ENCODE measurements at places on chromosomes 6 and 20.

GRCh38 chr20:9482180-9482579 lies 32.2 kb upstream of the LAMP5 start:
- DNase-seq: no peak

DNA sequence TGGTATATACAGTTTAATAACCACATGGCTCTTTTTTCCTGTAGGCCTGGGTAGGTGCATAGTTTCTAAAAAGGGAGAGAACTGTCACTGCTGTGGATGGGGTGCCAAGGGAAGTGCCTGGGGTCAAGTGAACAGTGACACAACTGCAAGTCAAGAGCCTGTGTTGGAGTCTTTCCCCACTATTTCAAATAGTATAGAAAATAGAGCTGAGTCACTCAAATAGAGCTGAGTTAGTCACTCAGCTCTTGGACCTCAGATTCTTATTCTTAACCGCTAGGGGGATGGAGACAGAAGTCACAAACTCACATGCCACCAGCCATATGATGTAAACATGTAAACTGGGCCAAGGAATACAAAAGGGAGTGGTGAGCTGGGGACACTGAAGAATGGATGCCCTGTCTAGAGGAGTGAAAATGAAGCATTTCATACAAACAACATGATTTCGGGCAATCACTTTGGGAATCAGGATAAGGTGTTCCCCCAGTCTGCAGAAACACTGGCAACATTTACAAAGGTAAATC lies 2.1 kb downstream of the NQO2 start:
- DNase-seq: no peak

- DNase-seq: no peak
These were observed 93.1 kb downstream of the HFE start for GRCh38 chr6:26180346-26180745.

DNA sequence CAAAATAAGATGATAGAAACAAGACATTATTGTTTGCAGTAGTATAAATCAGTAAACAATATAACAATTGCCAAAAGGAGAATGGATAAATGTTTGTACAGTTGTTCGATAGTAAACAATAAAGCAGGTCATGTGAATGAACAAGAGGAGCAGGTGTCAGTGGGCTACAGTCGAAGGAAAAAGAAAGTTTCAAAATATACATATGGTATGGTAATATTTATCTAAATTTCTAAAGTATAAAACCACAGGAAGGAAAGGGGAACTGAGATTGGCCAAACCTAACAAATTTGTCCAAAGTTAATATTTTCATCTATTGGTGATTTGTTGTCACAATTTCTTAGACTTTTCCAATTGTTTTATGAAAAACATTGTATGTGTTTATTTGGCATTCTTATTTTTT lies 110.9 kb downstream of the SH3BGRL2 start:
- no peak for DNase-seq

DNA sequence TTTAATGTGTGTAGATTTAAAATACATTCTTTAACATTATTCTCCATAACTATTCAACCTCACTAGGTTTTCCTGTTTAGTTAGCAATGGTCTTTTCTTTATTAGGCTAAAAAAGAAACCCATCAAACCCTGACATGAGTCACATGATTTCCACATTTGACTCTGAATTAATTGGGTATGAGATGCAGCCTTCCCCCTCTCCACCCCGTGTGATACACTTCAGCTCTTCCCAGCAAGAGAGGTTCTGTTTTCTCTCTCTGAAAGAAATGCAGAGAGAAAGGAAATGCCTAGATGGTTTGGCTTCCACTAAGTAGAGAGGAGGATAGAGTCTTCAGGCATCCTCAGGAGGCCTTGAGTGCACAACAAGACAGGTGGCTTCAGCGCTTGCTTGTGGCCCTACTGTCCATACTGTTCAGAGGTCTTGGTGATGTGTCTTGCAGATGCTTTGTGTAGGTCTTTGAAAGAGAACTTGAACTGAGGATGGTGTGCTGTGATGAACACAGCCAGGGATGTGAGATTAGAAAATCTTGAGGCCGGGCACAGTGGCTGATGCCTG lies 17.3 kb downstream of the FARS2 start:
- DNase-seq: no peak

DNA sequence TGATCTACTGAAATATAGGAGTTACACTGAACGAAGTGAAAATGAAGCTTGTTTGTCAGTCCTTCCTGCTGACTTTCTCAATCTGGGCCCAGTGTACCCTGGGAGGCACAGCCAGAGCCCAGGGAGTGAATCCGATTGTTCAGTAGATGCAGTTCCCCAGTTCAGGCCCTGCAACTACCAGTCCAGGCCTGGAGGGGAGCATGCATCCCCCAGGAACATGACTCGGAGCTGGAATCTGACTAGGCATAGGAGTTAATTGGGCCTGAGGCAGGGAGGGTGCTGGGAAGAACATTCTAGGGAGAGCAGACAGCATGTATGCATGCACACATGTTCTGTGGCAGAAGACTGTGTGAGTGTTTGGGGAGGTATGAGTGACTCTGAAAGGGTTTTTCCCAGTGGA lies 42.1 kb downstream of the PHACTR3 start:
- DNase-seq: no peak

GRCh38 chr6:140855520-140855919 lies 1277.2 kb upstream of the GJE1 start:
- no peak for DNase-seq

GRCh38 chr6:167037762-167038161 lies 38.6 kb downstream of the CEP43 start:
- no peak for DNase-seq

GRCh38 chr6:125310994-125311649 lies 9.4 kb upstream of the HDDC2 start:
- no peak for DNase-seq

DNA sequence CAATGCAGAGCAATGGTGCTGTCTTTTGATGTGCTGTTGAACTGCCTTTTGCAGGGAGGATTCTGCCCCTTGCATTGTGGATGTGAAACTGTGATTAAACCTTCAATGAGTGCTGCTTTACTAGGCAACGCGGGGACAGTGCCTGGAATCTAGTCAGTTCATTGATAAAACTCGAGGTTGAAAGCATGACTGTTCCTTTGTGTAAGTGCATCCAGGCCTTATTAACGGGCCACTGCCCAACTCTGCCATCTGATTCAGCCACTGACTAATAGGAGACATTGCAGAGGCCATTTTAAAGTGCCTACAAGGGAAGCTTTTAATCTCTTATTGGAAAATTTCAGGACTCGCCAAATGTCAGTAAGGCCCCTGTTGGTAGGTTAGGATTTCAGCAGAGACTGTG lies 49.3 kb downstream of the SLC35F1 start:
- DNase-seq: no peak

GRCh38 chr6:5080574-5080973 lies 4.6 kb upstream of the PPP1R3G start:
- no peak for DNase-seq

DNA sequence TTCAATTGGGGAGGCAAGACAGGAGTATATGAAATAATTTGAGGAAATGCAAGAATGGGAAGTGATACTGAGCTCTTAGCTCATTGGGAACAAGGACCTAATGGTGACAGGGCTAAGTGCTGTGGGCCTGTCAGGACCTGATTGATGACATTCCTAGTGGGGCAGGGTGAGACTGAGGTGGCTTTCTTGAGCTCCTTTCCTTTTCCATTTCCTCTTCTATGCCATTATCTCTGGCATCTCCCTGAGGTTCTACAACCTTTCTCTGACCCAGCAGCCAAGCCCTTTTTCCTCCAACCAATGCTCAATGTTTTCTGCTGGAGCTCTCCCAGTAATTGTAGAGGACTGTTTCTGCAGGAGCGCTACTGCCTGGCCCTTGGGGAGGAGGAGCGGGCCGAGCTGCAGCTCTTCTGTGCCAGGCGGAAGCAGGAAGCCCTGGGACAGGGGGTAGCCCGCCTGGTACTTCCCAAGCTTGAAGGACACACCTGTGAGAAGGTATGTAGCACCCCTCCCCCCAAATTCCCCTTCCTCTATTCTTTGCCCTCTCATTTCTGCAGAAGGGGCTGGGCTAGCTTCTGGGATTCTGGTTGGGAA lies 2.8 kb upstream of the TOMM6 start:
- DNase-seq: no peak

- no peak for DNase-seq
These were observed 301.8 kb downstream of the BTBD9 start for GRCh38 chr6:38337819-38338465.

- DNase-seq: no peak
These were observed 11.9 kb downstream of the PSMB9 start for GRCh38 chr6:32865724-32866443.

- no peak for DNase-seq
These were observed 831.0 kb downstream of the TFAP2A start for GRCh38 chr6:9583753-9584352.

DNA sequence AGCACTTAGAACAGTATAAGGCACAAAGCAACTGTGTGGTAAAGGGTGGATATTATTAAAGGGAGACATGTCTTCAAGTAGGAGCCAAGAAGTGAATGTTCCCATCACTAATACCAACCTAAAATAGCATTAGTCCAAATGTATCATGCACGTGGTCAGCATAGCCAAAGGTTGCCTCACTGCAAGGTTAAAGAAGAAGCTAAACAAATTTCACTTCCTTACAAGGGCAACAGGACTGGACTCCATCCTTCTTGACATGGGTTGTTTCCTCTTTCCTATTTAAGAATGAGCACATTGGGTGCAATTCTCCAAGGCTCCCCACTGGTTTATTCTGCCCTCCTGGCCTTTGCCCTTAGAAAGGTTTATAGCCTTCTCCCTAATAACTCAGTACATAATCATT lies 186.7 kb downstream of the PHACTR1 start:
- no peak for DNase-seq

DNA sequence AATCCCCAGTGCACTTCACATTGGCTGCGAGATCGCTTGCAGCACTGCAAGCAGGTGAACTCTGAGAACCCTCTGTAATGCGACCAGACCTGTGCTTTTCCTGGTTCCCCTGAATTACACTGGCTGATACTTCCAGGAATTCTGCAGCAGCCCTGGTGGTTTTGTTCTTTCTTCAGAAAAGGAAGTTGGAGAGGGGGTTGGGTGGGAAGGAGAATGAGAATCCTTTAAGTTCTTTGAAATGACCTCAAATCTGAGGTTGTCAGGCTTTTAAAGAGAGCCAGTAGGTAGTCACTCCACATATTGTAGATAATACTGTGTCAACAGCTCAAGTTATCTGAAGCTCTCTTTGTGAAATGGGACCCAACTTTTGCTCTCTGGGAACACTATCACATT lies 62.4 kb downstream of the GCNT2 start:
- no peak for DNase-seq

DNA sequence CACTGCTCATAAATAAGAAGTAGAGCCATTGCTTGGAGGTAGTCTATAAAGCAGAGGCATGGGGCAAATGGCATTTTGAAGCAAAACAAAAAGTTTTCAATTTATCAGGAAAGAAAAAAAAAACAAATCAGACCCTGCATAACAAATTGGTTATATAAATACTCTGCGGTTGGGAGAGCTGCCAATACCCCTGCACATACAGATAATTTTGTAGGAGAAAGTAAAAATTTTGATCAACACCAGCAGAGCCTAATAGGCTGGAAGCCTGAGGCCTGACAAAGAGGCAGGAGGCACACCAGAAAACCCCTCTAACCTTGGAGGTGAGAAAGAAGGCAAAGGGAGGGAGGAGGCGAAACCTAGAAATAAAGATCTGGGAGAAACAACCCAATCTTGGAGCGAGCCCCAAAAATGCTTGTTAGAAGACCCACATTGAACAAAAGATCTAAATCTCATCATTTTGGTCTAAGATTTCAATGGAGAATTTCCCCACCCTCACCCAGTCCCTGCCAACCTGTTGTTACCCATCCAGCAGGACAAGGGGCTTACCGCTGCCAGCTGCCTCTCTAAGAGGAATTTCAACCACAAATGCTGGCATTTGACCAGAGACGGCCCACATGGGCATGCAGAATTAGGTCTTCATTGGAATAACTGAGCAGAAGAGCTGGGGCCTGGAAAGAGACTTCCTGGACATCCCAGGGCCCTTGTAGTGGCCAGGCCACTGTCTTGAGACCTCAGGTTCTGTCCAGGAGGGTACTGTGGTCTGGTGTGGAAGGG lies 28.4 kb downstream of the FOXA2 start:
- DNase-seq: no peak

DNA sequence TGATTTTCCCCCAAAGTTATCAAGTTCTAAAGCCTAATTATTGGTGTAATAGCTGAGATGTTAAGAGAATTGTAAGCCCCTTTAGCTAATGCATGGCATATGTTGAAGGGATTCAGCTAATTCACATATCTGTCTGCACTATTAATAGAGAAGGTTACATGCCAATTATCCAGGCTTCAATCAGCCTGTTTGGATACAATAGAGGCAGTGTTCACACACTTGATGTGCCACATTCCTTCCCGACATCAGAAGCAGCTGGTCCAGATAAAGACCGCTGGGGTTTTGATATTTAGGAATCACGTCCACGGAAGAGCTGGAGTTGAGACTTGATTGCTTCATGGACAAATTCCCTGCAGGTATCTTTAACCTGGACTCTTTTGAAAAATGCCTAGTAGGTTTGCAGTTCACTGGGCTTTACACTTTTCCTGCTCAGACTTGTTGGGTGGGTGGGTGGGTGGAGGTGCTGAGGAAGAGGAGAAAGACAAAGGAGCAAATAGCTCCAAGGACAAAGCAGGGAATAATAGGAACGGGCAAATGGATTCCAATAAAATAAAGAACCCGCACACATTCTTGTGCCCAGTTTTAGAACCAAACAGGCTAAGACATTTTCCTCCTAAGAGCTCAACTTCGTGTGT lies 142.6 kb upstream of the ZNF217 start:
- DNase-seq: no peak

DNA sequence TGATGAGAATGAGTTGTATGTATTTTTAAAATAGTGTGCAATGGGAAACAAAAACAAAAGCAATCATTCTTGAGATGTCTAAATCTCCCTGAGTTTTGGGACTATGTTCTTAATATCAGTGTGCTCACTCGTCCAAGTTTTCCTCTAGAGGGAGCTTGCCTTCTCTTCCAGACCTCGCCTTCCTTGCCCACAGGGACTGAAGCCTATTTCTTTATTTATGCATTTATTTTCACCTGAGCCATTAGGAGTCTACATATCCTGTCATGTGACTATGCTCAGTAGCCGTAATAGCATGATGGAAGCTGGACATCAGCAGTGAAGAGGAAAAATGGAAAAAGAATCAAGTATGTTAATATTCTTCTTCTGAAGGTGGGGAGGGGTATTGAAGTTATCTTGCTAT lies 131.2 kb downstream of the SH3BGRL2 start:
- DNase-seq: no peak

DNA sequence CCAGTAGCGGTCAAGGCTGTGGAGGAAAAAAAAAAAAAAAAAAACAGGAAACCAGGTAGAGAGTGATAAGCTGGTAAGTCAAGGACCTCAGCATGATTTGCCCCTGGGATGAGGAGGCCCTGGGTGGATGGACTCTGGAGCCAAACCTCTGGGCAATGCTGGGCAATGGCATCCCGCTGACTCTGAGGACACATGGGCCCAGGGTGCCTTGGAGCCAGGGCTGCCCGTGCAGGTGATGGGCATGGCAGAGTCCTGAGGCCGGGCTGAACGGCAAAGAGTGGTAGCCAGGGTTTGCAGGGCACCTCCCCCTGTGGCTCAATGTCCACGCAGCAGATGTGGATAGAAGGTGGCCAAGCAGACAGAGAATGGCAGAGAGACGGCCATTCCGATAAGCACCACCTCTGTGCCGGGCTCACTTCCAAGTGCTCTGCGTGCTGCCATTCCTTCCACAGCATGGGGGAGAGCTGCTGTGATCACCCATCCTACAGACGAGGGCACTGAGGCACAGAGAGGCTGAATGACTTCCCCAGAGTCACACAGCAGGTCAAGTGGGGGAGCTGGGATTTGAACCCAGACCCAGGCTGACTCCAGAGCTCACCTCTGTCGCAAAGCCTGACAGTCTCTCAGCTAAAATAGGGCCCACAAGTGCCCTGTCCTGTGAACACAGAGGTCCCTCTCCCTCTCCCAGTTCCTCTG lies 353.9 kb downstream of the CDH4 start:
- no peak for DNase-seq
